ENCODE measurements at places on chromosomes 16 and 17. TPM values are rescaled to one million over a fixed set of nuclear protein-coding genes. Genes with fewer than 3 reads are reported as not detected.

- DNase-seq: no peak
These were observed 24.4 kb downstream of the TBX4 start for GRCh38 chr17:61476476-61477203.

- no peak for DNase-seq
These were observed 8.2 kb downstream of the PIP4K2B start for GRCh38 chr17:38791162-38791561.

DNA sequence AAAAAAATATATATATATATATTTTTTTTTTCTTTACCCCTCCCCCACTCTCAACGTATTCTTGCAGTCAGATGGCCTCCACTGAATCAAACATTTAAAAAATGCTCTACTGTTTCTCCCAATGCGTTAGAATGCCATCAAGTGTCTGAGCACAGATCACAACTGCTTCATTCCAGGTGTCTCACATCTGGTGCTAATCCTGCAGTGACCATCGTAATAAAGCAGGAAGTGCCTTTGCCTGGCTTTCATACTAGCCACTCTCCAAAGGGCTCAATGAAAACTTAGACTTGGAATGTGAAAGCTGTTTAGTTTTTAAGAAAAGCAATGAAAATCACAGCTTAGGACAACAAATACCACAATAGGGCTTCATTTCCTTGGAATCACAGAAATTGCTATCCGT, 37.2 kb downstream of the SKAP1 start:
- DNase-seq: no peak

Gene DHX38
- 34.2 TPM for total RNA-seq

Gene HLF
- 0.35 TPM for total RNA-seq

DNA sequence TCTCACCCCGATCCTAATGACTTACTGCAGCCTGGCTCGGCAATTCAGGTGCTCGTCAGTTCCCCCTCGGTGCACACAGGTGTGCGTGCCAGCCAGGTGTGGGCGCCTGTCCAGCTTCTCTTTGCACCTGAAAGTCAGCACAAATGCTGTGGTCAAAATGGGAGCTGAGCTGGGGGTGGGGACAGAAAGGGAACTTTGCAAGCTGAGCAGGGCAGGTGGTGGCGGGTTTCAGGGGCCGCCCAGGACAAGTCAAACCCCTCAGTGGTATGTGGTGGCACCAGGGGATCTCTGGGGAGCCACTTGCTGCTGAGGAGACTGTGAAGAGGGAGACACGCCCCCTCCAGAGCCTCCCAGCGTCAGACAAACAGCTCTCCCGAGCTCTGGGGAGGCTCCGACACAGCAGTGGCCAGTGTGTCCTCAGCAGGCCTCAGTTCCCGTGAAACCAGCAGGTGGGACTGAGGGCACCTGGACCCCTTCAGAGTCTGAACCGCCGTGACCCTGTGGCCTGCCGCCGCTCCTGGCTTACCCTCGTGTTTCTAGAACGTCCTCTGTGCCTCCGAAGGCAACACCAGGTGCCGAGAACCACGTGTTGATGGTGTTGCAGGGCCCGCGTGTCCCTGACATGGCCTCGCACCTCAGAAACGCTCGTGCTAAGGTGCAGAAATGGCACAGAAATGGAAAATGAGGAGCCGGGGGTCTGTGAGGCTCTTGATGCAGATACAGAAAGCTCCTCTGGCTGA, 233.5 kb upstream of the TNRC6C start:
- no peak for DNase-seq
